ENCODE measurements at places on chromosomes 6 and 20.

DNA sequence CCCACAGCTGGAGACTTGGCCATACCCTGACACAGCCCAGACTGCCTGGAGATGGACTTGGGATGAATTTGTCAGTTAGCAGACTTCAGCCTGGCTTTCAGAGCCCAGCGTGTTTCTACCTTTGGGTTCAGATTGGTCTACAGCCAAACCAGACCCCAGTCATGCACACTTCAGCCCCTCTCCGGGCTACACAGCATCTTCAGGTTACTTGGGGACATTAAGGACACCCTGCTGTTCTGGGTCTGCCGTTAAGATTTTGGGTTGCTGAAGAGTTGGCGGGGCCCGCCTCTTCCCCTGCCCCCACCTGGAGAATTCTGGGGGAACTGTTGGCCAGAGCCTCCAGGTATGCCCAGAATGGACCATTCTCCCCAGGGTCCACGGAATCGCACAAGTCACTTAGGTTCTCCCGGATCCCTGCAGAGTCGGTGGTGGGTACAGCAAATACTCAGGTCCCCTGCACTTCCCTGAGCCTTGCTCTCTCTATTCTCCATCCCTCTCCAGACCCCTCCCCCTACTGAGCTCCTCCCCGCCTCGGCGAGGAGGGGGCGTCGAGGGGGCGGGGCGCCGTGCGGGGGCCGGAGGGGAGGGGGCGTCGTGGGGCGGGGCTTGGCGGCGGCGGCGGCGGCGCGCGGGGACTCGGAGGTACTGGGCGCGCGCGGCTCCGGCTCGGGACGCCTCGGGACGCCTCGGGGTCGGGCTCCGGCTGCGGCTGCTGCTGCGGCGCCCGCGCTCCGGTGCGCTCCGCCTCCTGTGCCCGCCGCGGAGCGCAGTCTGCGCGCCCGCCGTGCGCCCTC is at the start of gene PTK7:
Gene PTK7, plus strand, starts transcription at position 645 of the 794 bp plus-strand sequence. CDS start 175 bp downstream, outside the sequence.
- DNase-seq, result no peak

GRCh38 chr20:59933296-59933848 is at the start of gene SYCP2:
Gene SYCP2 (minus strand): TSS chr20:59933637. CDS start chr20:59922413, 11,224 bp downstream.
- peak; percentile 51 for DNase-seq

- no peak for DNase-seq
Measured at GRCh38 chr6:25615471-25615870, 36.5 kb upstream of the SCGN start.

DNA sequence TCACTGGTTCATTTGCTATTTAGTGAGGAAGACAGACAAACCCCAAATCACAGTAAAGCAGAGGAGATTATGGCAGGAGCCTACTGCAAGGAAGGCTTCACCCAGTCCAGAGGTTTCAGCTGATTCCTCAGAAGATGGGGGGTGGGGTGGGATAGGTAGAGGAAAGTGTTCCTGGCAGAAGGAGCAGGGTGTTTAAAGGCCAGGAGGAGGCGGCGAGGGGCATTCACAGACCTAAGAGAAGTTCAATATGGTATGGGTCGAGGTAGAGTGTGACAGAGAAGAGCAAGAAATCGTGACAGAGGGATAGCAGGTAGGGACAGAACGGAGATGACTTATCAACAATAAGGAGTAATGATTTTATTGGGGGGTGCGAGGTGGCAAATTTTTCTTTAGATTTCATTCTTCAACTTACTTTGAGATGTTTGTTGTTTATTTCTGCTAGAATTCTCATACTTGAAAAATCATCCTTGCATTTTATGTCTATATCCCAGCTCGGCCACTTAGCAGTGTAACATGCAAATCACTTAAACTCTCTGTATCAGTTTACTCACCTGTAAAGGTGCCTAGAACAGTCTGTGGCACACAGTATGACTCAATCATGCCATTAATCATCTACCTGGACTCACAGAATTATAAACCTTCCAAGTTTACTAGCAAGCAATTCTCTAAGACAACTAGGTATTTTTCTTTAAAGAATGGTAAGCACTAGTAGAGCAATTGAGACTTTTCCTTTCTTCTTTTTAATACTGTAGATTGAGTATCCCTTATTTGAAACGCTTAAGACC is 176.7 kb downstream of the REV3L start:
- no peak for DNase-seq

GRCh38 chr20:48813930-48814546 is 13.8 kb downstream of the PREX1 start:
- no peak for DNase-seq

DNA sequence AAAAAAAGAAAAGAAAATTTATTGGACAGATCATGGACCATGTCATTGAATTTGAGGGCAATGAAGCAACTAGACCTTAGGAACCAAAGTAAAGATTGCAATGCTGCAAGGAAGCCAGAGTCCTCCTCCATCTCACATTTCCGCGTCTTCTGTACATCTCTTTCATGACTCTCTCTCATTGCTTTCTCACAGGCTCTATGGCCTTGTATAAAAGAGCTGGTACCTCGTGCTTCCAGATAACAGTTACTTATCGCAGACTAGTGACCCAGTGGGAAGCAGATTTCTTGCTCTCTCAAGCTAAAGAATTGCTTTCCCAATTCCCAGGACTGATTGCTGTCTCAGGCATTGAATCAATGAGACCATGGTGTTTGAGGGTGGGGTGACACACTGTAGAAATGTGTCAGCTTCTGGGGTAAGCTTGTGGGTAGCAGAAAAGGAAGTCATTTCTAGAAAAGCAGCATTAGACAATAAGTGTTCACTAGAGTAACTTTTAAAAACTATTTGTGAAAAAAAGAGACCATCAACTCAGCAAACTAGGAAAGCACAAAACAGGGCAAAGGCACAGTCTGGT is 635.3 kb downstream of the UTRN start:
- DNase-seq, result no peak

All from activated CD8-positive, alpha-beta memory T cell treated with anti-CD3 and anti-CD28 coated beads for 4 hours (primary cell).